ENCODE measurements at places on chromosomes 11 and 22.

DNA sequence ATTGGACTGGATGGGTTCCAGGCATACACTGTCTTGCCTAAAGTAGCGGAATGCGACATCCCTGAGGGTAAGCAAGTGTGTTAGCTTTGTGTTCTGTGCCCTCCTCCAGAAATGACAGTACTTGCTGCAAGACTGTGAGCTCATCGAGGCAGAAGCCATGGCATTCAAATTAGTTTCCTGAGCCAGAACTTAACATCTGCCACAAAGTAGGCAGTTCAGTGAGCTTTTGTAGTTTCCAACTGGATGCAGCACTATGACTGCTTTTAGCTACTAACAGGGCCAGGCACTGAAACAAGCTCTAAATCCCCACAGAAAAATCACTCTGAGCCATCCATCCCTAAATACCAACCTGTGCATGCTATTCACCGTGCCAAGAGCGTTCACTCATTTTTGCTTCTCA lies 1.2 kb upstream of the FAR1 start:
- no peak for DNase-seq

DNA sequence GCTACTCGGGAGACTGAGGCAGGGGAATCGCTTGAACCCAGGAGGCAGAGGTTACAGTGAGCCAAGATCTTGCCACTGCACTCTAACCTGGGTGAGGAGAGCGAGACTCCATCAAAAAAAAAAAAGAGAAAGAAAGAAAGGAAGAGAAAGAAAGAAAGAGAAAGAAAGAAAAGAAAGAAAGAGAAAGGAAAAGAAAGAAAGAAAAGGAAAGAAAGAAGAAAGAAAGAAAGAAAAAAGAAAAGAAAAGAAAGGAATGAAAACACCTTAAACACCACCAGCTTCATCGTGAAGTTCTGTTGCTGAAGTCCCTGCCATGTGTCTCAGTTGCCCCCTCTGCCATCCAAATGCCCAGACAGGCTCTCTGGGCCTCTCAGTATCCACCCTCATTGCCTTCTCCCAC lies 9.9 kb upstream of the CXCR5 start:
- DNase-seq = no peak

DNA sequence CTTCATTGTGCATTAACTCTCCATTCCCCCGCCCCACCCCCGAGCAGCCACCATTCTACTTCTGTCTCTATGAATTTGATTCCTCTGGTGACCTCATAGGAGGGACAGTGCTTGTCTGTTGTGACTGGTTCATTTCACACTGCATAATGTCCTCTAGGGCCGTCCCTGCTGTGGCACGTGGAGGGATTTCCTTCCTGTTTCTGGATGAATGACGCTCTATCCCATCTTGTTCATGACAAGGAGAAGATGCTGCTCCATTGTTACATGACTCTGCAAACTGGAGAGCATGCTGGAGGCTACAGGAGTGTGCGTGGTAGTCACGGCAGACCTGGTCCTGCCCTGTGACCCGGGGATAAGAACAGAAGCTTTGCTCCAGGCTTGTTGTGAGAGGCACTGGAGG lies 61.3 kb downstream of the RTL6 start:
- no peak for DNase-seq

DNA sequence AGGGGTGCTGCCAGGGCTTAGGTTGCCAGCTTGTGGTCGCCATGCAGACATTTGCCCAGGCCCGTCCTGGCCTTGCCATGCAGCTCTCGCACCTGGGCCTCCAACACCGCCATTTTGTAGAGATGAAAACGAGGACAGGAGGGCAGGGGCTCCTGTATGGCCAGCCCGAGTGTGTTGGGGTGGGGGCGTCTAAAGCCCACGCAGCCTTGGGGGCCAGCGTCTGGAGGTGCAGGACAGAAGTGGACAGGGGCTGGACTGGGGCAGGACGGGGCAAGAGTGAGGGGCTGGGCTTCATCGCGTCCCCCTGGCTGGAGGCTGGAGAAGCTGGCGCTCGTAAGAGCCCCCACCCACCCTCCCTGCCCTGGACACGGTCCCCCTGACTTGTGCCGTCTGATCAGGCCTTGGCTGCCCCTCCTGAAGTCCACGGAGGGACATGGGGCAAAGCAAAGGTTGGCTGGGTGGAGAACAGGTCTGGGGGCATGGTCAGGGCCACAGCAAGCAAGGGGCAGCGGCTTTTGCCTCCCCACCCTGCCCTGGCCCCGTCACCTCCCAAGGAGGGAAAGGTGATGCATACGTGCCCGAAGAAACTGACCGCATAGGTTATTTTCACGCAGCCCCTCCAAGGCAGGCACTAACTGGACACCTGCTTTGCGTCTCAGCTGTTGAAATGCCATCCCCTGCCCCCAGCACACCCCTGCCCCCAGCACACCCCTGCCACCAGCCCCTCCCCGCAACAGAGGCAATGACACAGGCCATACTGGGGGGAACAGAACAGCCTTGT lies 815 bp downstream of the TNNT3 start:
- no peak for DNase-seq

DNA sequence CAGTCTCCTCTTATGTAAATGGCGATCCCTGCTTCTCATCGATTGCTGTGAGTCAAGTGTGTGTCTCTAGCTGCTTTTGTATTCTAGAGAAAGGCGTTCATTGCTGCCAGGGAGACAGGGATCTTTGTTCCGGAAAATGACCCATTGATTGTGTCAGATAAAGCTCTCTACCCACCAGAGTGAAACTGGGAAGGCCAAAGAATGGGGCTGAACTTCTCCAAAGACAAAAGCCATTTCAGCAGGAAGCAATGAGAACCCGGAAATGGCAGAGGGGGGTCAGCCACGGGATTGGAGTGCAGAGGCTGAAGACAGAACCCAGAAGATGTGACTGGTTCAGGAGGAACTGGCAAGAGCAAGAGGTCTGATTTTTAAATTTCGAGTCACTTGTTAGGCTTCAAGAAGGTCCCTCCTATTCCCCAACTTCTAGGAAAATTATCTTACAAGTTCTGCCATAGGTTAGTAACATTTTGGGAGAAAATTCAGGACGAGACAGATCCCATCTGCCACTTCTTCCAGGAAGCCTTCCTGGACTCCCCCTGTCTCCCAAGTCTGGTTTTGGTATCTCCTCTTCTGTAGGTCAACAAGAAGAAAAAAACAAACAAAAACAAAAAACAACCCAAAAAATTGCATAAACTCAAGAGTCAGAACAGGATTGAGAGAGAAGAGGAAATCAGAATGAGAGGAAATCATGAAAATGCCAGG lies 110.6 kb downstream of the NECTIN1 start:
- no peak for DNase-seq

- peak; percentile 53 for DNase-seq
Observed at GRCh38 chr22:44312766-44313165, at the start of gene SHISAL1. Gene SHISAL1 (minus strand): TSS chr22:44312951. CDS start chr22:44300945, 12,006 bp downstream.

DNA sequence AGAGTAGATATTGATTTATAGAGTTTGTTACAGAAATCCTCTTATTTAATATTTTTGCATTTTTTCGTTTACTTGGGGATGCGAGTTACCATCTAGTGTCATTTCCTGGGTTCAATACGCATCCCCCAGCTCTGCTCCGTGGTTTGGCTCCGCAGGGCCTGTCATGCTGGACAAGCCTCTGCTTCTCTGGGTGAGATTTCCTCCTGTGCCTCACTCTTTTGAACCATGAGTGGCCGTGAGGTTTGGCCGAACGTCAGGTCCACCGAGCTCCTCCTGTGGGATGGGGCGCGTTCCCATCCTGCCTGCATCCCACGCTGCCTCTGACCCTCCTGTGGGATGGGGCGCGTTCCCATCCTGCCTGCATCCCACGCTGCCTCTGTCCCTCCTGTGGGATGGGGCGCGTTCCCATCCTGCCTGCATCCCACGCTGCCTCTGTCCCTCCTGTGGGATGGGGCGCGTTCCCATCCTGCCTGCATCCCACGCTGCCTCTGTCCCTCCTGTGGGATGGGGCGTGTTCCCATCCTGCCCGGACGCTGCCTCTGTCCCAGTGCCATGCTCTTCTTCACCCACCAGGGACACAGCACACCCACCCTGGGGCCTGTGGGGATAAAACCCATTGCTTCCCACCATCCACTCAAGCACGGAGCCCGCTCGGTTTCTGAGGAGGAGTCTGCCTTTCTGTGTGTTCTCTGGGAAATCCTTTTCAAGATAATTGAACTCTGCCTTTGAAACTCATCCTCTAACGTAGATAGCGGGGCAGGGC lies 506.8 kb downstream of the BRD1 start:
- no peak for DNase-seq

GRCh38 chr11:132490978-132491377 lies 1041.3 kb downstream of the OPCML start:
- DNase-seq = peak; percentile 69

GRCh38 chr11:69167130-69167915 lies 11.6 kb downstream of the SMIM38 start:
- DNase-seq = peak; percentile 27

- peak; percentile 86 for DNase-seq
Observed at GRCh38 chr11:12787847-12788246, 113.6 kb downstream of the TEAD1 start.

- DNase-seq = no peak
Observed at GRCh38 chr22:25206998-25207397, 7.3 kb downstream of the CRYBB3 start.

GRCh38 chr22:47275605-47276449 lies 513.4 kb downstream of the TBC1D22A start:
- DNase-seq = peak; percentile 33

GRCh38 chr11:9074338-9075029 lies 16.9 kb downstream of the SCUBE2 start:
- no peak for DNase-seq
